ENCODE measurements at places on chromosomes 7 and 10.

DNA sequence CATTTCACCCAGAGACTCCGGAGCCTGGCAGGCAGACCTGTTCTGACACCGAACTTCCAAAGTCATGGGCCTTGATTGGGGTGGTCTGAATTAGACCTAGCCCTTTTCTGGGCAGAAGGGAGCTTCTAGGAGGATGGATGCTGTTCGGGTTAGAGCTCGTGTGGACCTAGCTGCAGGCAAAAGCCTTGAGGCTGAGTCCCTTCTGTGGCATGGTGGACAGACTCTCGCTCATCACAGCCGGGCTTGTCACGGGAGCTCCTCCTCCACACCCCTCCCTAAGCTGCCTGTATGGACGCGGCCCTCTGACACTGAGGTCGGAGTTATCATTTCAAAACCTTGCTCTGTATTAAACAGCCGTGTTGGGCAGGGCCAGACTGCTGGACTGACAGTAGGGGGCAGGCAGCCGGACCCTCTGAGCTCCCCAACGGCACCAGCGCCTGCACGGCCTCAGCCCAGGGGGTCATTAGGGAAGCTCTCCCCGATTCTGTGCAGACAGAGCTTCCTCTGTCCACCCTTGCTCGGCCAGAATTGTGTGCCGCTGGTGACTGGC is 2.2 kb downstream of the IRF5 start:
- peak; percentile 84 for DNase-seq

GRCh38 chr7:26061678-26062603 is 90.1 kb upstream of the NFE2L3 start:
- peak; percentile 18 for DNase-seq

DNA sequence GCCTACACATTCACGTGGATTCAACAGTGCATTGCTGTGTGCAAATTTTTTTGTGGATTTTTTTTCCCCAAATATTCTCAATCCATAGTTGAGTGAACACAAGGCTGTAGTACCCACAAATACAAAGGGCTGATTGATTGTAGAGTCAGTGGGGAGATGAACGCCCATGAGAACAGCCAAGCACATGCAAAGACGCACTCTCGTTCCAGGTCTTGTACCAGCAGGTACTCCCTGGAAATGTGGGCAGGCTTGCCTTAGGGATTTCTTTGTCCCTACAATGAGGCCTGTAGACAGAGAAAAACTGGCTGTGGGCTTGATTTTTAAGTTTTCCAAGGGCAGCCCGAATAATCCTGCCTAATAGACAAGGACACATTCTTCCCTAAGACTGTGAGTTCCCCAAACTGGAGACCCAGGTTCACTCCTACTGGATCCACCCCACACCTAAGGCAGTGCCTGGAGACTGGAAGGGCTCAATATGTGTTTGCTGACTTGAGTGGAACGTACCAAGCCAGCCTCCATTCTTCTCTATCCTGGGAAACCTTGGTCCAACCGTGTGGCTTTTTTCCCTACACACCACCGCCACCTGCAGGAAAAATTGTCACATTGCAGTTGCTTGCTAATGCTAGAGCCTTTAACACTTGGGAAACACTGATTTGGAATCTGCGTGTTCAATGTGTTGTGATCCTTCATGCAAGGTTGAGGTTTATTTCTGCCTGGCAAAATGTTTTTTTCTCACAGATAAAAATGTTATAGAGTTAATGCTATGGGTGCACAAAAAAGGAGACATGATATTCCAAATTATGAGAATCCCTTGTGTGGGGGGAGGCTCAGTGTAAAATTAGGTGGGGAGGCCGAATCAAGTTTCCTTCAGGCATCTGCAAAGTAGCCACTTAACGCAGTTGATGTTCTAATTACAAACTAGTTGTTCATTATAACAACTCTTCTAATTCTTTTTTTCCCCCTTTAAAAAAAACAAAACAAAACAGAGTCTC is 49.3 kb downstream of the PPP1R17 start:
- peak; percentile 23 for DNase-seq

GRCh38 chr10:124240839-124241291 is 147.5 kb upstream of the CHST15 start:
- DNase-seq, result no peak

DNA sequence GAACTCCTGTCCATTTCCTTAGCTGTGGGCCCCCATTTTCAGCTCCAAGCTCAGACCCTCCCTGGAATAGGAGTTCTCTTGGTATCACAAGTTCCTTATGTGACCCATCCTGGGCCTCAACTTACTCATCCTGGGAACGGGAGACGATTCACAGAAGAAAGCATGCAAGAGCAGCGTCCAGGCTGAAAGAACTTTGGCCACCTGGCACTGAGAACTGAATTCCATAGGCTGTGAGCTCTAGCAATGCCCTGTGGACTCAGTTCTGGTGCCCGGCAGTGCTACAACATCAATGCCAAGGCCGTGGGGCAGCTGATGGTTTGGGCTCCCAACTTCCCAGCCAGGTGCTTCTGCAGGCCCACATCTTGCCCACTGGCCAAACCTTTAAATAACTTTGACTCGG is 3.9 kb upstream of the CUEDC2 start:
- no peak for DNase-seq

GRCh38 chr10:24958721-24959381 is 6.4 kb upstream of the PRTFDC1 start:
- no peak for DNase-seq

GRCh38 chr10:31760674-31761081 is 168.0 kb downstream of the ARHGAP12 start:
- DNase-seq, result peak; percentile 30

DNA sequence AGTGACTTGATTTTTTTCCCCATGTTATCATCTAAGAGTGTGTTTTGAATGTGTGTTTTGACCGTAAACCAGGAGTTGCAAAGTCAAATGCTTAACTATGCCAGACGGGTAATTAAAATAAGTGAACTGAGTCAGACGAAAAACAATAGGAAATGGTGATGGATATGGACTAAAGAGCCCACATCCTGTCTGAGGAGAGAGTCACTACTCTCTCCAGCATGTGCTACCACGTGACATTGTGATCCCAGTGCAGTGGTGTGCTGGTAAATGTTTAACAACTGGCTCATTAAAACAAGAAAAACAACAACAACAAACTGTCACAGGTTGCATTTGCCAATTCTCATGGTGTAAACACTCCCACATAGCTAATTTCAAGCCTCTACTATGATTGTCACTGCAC is 164.3 kb downstream of the SUGCT start:
- DNase-seq, result peak; percentile 3

- DNase-seq, result no peak
These were observed 8.4 kb downstream of the ANXA11 start for GRCh38 chr10:80196950-80197315.

DNA sequence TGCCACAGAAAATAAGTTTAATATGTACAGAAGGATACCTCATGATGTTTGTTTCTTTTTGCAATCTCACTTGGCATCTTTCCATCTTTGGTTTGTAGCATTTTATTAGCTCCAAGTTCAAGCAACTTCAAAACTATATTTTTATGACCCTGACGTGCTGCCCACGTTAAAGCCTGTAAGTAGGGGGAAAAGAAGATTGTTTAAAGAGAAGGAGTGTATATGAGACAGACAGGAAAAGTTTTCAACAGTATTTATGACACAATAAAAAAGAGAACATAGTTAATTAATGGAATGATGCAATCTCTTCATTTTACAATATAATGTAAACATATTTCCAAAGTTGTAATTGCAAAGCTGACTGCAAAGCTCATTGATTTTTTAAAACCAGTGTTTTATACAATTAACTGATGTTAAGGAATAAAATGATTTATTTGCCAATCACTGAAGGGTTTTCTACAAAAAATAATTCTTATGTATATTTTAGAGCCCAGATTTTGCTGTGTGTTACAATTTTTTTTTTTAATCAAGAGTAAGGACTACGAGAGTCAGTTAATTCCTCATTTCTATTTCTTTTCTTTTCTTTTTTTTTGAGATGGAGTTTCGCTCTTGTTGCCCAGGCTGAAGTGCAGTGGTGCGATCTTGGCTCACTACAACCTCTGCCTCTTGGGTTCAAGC is 42.5 kb downstream of the ASZ1 start:
- DNase-seq, result no peak

All from MV-4-11 (cell line).